Mesothelial cell of epicardium (in vitro differentiated cells): ENCODE measurements at places on chromosomes 3 and 15.

- H3K27me3 ChIP-seq = peaks cover 42% of the 10 kb centered on the region
- H3K36me3 ChIP-seq = no peaks in the 10 kb centered on the region
Measured at GRCh38 chr3:63478990-63479660, 173.3 kb upstream of the SNTN start.

- peaks cover 8% of the 10 kb centered on the region for H3K36me3 ChIP-seq
- DNase-seq = no peak
- H3K27me3 ChIP-seq = no peaks in the 10 kb centered on the region
- H3K4me3 ChIP-seq = peak overlapping the region; percentile 97
Measured at GRCh38 chr3:32500231-32500630, 2.4 kb downstream of the CMTM6 start.

DNA sequence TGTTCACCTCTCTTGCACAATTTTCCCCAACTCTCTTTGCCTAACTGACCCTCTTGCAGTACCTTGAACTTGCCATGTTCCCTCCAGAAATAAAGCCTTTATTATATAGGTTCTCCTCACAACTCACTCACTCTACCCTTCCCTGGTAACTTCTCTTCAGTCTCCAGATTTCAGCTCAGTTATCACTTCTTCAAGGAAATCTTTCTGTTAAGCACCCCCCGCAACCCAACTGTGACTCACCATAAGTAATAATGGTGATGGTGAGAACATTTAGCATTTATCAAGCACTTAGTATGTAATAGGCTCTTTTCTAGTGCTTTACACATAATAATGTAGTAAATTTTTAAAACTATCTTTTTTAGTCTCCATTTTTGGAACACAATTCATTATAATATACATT is 8.1 kb upstream of the OR5K1 start:
- H3K4me3 ChIP-seq = no peak overlapping the region
- no peaks in the 10 kb centered on the region for H3K27me3 ChIP-seq
- no peaks in the 10 kb centered on the region for H3K4me1 ChIP-seq
- no peak for DNase-seq
- no peak overlapping the region for H3K27ac ChIP-seq

GRCh38 chr15:63968700-63969099 is 77.6 kb downstream of the DAPK2 start:
- H3K4me1 ChIP-seq = peaks cover 4% of the 10 kb centered on the region
- H3K4me3 ChIP-seq = no peak overlapping the region
- H3K27ac ChIP-seq = no peak overlapping the region
- DNase-seq = no peak

DNA sequence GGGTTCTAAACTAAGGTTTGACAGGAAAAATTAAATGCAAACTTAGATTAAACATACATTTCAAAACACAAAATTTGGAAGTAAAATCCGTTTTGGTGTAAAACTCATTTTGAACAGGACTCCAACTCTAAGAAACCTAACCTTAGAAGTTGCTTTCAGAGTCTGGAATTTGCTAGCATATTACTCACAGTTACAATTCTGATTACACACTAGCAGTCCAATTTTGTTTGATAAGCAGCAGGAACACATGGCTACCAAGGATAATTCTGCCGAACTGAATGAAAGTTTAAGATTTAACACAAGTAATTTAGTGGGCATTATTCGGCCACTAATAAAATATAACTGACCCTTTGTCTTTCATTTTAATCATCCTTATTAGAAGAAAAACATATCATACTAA is 49.6 kb downstream of the FRMD5 start:
- peaks cover 1% of the 10 kb centered on the region for H3K27me3 ChIP-seq
- H3K36me3 ChIP-seq = no peaks in the 10 kb centered on the region
- no peak overlapping the region for H3K4me3 ChIP-seq
- no peaks in the 10 kb centered on the region for H3K4me1 ChIP-seq

- peaks cover 54% of the 10 kb centered on the region for H3K4me1 ChIP-seq
- peak overlapping the region; percentile 95 for H3K27ac ChIP-seq
- H3K27me3 ChIP-seq = no peaks in the 10 kb centered on the region
- DNase-seq = no peak
- H3K4me3 ChIP-seq = peak overlapping the region; percentile 92
Measured at GRCh38 chr3:129440618-129441190, 680 bp downstream of the IFT122 start.

- peaks cover 38% of the 10 kb centered on the region for H3K36me3 ChIP-seq
- no peaks in the 10 kb centered on the region for H3K27me3 ChIP-seq
- peak overlapping the region; percentile 30 for H3K27ac ChIP-seq
- H3K4me3 ChIP-seq = no peak overlapping the region
- DNase-seq = no peak
Measured at GRCh38 chr15:92984161-92984560, 84.0 kb downstream of the CHD2 start.

GRCh38 chr3:187958432-187959003 is 195.4 kb upstream of the LPP start:
- no peak overlapping the region for H3K27ac ChIP-seq
- H3K27me3 ChIP-seq = peaks cover 1% of the 10 kb centered on the region
- no peak overlapping the region for H3K4me3 ChIP-seq

GRCh38 chr3:14959359-14959943 is 12.1 kb downstream of the NR2C2 start:
- DNase-seq = no peak
- H3K27me3 ChIP-seq = no peaks in the 10 kb centered on the region
- H3K4me3 ChIP-seq = peak overlapping the region; percentile 0
- H3K4me1 ChIP-seq = peaks cover 33% of the 10 kb centered on the region
- H3K27ac ChIP-seq = peak overlapping the region; percentile 75
- peaks cover 7% of the 10 kb centered on the region for H3K36me3 ChIP-seq

- H3K4me1 ChIP-seq = no peaks in the 10 kb centered on the region
- no peak overlapping the region for H3K27ac ChIP-seq
- H3K4me3 ChIP-seq = no peak overlapping the region
- DNase-seq = no peak
- no peaks in the 10 kb centered on the region for H3K36me3 ChIP-seq
- peaks cover 2% of the 10 kb centered on the region for H3K27me3 ChIP-seq
Measured at GRCh38 chr15:27563765-27564370, 535.2 kb downstream of the OCA2 start.

DNA sequence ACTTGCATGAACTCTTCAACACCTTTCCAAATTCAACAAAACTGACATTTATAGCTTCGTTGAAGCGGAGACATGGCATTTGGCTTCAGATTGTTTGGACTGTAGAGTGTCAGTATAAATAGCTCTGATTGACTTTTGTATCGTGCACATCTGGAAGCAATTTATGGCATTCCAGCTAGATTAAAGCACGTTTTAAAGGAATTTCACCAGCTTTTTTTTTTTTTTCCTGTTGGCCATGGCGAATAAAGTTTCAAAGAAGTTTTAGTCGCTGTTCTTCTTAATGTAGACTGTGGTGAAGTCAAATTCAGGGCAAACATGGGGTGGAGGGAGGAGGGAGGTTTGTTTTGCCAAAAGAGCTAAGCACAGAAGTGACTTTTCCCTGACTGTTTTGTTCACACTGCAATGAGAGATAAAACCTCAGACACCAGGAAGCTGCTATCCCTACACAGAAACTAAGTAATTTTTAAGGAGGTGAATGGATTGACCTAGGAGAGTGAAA is 391.0 kb upstream of the RARB start:
- no peaks in the 10 kb centered on the region for H3K36me3 ChIP-seq
- H3K27ac ChIP-seq = peak overlapping the region; percentile 95
- no peak overlapping the region for H3K4me3 ChIP-seq
- no peak for DNase-seq
- no peaks in the 10 kb centered on the region for H3K27me3 ChIP-seq
- peaks cover 54% of the 10 kb centered on the region for H3K4me1 ChIP-seq

DNA sequence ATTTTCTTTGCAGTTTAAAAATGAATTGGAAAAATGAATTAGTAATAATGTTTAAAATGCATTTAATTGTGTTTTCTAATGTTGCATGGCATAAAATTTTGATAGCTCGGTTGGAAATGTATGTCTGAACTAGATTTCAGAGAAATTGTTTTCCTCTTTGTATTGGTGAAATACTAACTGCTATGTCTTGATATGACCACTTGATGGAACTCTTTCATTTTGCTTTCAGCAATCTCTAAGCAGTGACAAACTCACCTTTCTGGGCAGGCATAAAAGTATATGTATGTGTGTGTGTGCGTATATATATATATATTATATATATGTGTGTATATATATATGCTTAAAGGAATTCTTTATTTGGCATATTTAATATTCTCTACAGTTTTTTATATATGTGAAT is 239.3 kb upstream of the ZNF717 start:
- no peak overlapping the region for H3K4me3 ChIP-seq
- H3K27ac ChIP-seq = no peak overlapping the region

- no peaks in the 10 kb centered on the region for H3K4me1 ChIP-seq
- H3K36me3 ChIP-seq = no peaks in the 10 kb centered on the region
- DNase-seq = no peak
- no peak overlapping the region for H3K27ac ChIP-seq
Measured at GRCh38 chr3:95971573-95971972, 842.8 kb upstream of the EPHA6 start.

GRCh38 chr3:9349321-9350117 is 13.3 kb upstream of the THUMPD3 start:
- H3K4me3 ChIP-seq = no peak overlapping the region
- peaks cover 54% of the 10 kb centered on the region for H3K4me1 ChIP-seq
- H3K36me3 ChIP-seq = peaks cover 3% of the 10 kb centered on the region

DNA sequence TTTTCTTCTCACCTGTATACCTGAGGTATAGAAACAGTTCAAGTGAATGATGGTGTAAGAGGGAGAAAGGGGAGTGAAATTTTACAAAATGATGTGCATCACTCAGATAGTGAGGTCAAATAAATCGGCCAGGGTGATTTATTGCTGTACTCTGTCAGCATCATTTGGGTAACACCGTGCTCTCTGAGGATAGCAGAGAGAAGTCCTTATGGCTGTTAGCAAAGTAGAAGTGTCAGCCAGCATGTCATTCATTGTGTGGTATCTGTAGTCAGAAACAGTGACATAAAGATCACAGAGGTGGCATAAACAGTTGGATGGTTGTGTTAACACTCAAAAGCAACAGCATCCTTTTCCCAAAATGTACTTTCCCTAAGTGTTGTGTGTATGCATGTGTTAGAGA is 53.4 kb downstream of the PSMD6 start:
- no peak for DNase-seq
- peaks cover 60% of the 10 kb centered on the region for H3K4me1 ChIP-seq
- H3K36me3 ChIP-seq = peaks cover 5% of the 10 kb centered on the region
- peak overlapping the region; percentile 70 for H3K27ac ChIP-seq
- no peaks in the 10 kb centered on the region for H3K27me3 ChIP-seq
- H3K4me3 ChIP-seq = no peak overlapping the region

DNA sequence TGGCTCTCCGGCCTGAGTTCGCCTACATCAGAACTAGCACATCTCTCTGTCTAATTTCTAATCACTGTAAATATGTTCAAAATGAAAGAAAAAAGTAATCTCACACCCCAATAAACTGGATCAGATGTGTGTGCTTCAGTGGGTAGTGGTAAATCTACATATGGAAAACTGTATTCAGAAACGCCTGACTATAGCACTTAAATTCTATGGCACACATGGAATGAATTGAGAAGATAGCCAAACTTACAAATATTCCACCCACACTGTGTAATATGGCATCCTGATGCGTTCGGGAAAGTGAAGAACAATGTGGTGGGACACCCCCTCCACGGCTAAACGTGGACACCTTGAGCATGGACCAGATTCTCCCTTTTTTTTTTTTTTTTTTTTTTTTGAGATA is 40.6 kb upstream of the BOC start:
- no peaks in the 10 kb centered on the region for H3K27me3 ChIP-seq
- H3K4me3 ChIP-seq = no peak overlapping the region
- peaks cover 9% of the 10 kb centered on the region for H3K36me3 ChIP-seq

DNA sequence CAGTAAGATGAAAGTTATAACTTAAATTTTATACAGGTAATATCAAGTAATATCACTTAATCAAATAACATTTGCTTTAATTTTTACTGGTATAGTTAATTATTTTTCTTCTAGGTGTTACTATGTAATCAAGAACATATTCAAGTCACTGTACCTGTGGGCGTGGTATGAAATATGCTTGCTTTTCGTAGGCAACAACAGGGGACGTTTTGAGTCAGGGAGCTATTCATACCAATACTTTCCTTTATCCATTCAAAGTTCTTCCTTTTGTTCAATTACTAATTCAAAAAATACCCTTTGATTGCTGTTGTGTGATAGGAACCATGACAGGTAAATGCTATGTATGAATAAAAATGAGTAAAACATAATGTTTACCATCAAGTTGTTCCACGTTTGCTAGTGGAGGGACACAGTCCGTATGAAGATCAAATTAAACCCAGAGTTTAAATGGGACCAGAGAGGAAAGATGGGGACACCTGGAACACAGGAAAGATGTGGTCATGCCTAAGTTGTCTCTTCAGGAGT is 654.0 kb upstream of the KCNMB2 start:
- no peaks in the 10 kb centered on the region for H3K27me3 ChIP-seq
- no peaks in the 10 kb centered on the region for H3K36me3 ChIP-seq
- no peak for DNase-seq
- no peak overlapping the region for H3K4me3 ChIP-seq
- no peak overlapping the region for H3K27ac ChIP-seq

- no peak for DNase-seq
- H3K27ac ChIP-seq = no peak overlapping the region
- peaks cover 28% of the 10 kb centered on the region for H3K36me3 ChIP-seq
Measured at GRCh38 chr3:132713977-132714727, 8.1 kb downstream of the NPHP3 start.

GRCh38 chr3:187694801-187695200 is 7.6 kb downstream of the RTP2 start:
- DNase-seq = no peak
- no peaks in the 10 kb centered on the region for H3K4me1 ChIP-seq
- no peak overlapping the region for H3K4me3 ChIP-seq
- H3K36me3 ChIP-seq = no peaks in the 10 kb centered on the region
- no peak overlapping the region for H3K27ac ChIP-seq

GRCh38 chr3:108130236-108130635 is 39.4 kb upstream of the CD47 start:
- no peak for DNase-seq
- no peak overlapping the region for H3K4me3 ChIP-seq
- H3K27me3 ChIP-seq = no peaks in the 10 kb centered on the region
- H3K4me1 ChIP-seq = peaks cover 17% of the 10 kb centered on the region
